Lower lobe of right lung (tissue), 2 donors: ENCODE measurements at places on chromosomes 16 and 17. TPM values are rescaled to one million over a fixed set of nuclear protein-coding genes. Genes with fewer than 3 reads are reported as not detected.

NAGS gene
- 6.4 TPM for total RNA-seq

RBBP6 gene
- 42.1 TPM for total RNA-seq

DNA sequence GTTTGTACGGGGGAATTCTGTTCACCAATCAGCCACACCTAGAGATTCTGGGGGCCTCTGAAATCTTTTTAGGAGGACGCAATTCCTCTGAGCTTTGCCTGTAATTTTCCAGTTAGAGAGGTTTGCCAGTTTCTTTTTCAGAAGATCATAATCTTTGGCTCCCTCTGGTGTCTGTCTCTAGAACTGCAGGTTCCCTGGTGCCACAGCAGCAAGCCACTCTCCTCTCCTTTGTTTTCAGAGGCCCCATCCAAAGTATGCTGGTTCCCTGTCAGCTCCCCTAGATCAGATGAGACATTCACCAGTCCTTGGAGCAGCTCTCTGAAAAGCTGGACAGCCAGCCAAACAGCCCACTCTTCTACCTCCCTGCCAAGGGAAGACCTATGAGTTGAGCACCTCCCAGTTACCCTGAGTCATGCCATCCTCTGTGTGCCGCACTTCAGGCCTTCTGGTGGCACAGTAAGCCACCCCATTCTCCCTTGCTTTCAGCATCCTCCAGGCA, 36.1 kb downstream of the RNF112 start:
- no peak for DNase-seq

GRCh38 chr16:67460168-67460567, 20.8 kb downstream of the ATP6V0D1 start:
- no peak for DNase-seq

ADAP2 gene
- total RNA-seq = 31.5 TPM

- DNase-seq = no peak
Measured at GRCh38 chr17:28030386-28030785, 12.1 kb upstream of the NLK start.

TEKT5 gene
- not detected for total RNA-seq

GDPD3 gene
- total RNA-seq = 14.4 TPM

DNA sequence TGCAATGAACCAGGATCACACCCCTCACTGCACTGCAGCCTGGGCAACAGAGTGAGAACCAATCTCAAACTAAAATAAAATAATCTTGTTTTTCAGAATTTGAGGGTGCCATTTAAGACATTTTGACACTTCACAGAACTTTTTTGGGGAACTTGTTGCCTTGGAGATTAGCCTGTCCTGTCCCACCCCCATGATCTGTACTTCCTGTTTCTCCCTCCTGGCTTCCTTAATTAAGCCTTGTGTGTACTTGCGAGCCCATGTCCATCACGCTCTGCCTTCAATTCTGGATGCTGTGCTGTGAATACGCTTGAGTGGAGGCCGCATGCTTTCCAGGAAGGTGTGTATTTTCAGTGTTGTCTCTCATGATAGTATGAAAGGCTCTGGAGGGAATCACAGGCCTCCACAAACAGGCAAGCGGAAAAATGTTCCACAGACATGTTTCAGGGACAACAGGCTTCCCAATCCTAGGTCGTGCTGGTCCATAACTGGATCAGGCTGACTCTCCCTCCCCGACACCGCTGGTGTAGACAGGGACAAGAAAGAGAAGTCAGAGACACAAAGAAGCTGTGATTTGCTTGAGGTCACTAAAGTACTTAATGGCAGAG, 56.9 kb downstream of the NOS2 start:
- no peak for DNase-seq

GRCh38 chr16:31052114-31052513, 18.8 kb downstream of the STX4 start:
- DNase-seq = no peak

DNA sequence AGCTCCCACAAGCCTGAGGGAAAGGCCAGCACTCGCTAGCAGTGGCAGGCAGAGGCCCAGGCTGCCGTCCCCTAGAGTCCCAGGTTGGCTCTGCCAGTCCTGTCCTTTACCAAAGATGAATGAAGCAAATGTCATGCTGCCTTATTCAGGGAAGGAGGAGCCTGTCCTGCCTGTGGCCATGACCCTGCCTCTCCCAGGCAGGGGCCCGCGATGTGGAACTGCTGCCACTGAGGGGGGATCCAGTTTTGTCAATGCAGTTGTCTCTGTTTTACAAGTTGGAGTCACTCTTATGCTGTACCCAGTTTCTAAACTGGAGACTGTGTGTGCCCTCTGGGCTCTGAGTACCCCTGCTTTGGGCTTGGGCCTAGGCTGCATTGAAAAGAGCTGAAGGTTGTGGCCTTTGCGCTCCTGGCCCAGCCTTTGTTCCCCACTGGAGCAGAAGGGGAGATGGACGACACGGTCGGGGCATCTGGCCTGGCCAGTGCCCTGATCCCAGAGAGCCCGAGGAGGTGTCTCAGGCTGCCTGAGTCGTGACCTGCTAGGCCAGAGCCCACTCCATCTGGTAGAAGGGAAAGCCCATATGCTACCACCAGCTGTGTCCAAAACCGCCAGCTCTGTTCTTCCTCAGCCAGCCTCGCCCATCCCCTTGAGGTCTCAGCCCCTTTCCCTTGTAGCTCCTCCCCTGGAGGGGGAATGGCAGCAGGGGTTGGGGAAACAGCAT, 5.5 kb downstream of the LIMD2 start:
- no peak for DNase-seq

DNA sequence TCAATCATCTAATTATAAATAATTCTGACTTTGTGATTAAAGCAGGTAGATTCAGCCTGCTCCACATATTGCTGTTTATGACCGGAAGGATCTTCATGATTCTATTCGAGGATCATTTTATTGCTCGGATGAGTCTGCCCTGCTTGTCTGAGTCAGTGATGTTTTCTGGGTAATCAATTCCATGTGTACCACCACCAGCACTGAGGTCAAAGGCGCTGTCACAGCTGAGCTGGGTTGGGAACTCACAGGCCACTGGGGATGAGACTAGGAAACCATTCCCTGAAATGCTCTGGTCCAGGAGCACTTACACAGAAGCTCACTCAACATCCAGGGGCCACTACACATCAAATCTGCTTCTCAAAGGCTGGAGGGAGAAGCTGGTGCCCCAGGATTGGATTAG, 30.4 kb upstream of the ERN1 start:
- no peak for DNase-seq

CD300H gene
- total RNA-seq = 0.92 TPM

ABCC12 gene
- total RNA-seq = not detected

PRSS27 gene
- 1.3 TPM for total RNA-seq

DNA sequence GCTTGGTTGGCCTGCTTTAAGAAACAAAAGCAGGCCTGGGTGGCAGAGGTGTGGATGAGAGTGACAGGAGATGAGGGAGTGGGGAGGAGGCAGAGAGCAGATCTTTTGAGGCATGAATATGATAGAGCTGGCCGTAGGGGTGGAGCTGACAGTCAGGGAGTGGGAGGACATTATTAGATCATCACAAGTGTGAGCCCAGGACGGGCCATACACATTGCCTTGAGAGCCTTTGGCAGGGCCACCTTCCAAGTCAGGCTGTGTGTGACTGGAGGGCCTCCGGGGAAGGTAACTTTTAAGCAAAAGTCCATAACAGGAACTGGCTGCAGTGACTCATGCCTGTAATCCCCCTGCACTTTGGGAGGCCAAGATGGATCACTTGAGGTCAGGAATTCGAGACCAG, 26.3 kb downstream of the GINS3 start:
- no peak for DNase-seq
